ENCODE measurements at places on chromosomes 11 and 22.
A peak's percentile ranks its signal among the peaks of the same experiment; 100 is the strongest.

DNA sequence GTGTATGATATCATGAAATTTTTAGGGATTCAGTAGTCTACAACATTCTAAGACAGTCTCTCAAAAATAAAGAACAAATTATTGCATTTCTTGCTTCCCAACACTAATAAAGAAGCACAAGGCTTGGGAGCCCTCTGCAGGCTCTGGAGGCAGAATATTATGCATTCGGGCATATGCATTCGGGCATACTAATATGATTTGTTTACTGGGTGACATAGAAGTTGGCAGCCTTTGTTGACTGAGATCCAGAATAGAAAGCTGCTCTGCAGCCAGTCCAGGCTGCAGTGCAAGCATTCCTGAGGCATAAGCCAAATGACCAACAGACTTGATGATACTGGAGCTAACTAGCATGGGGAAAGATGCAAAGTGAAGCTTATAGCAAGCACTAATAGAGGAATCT is 945.5 kb downstream of the OPCML start:
- DNase-seq, result no peak

GRCh38 chr11:93051186-93051585 is 81.7 kb downstream of the MTNR1B start:
- DNase-seq, result no peak

GRCh38 chr22:23149743-23150238 is 4.5 kb downstream of the RAB36 start:
- DNase-seq, result no peak

DNA sequence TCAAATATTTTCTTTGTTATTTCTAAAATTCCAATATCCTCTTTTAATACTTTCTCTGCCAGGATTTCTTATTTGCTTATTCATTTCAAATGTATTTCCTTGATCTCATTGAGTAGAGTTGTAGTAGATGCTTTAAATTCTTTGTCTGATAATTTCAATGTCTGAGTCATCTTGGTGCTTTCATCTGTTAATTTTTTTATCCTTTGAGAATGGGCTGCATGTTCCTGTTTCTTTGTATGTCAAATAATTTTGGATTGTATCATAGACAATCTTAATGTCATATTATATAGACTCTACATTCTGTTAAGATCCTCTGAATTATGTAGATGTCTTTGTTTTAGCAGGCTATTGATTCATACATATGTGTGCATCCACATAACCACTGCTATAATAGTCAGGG is 57.5 kb downstream of the MYEOV start:
- peak; percentile 47 for DNase-seq

DNA sequence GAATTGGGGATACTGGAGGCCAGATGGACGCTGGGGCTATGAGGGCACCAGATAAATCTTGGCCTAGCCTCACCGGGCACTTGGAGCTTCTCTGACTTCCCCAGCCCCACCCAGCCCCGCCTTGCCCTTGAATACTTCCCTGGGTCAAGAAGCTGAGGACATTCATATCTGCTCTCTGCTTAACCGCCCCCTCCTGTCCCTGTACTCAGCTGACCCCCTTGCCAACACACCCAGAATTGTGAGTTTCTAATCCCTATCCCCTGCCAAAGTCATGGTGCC is 22.0 kb downstream of the FADS3 start:
- no peak for DNase-seq

DNA sequence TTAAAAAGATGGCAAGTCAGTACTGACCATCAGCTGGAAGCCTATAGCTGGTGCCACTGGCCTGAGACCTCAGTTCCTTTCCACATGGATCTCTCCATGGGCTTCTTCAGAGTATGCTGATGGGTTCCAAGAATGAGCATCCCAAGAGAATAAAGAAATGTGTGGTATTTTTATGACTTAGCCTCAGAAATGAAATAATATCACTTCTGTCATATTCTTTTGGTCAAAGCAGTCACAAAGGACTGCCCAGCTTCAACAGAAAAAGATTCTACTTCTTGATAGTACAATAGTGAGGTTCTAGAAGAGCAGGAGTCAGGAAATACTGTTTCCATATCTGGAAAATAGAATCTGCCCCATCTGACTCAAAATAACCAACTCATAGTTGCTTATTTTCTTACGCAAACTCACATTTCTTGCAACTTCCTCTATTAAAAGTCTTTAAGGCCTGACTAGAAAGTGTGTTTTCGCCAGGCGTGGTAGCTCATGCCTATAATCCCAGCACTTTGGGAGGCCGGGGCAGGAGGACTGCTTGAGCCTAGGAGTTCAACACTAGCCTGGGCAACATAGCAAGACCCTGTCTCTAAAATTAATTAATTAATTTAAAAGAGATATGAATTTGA is 116.9 kb downstream of the SIK3 start:
- DNase-seq, result no peak

GRCh38 chr22:22097727-22098228 is 115.2 kb upstream of the TOP3B start:
- DNase-seq, result no peak

- no peak for DNase-seq
Measured at GRCh38 chr11:32895471-32895870, 2.9 kb downstream of the QSER1 start.

- DNase-seq, result no peak
Measured at GRCh38 chr22:37148742-37149665, 712 bp downstream of the IL2RB start.

GRCh38 chr22:24302591-24302990 is 32.0 kb downstream of the SPECC1L start:
- DNase-seq, result no peak

GRCh38 chr11:65448418-65449105 is 26.0 kb downstream of the NEAT1 start:
- DNase-seq, result no peak

DNA sequence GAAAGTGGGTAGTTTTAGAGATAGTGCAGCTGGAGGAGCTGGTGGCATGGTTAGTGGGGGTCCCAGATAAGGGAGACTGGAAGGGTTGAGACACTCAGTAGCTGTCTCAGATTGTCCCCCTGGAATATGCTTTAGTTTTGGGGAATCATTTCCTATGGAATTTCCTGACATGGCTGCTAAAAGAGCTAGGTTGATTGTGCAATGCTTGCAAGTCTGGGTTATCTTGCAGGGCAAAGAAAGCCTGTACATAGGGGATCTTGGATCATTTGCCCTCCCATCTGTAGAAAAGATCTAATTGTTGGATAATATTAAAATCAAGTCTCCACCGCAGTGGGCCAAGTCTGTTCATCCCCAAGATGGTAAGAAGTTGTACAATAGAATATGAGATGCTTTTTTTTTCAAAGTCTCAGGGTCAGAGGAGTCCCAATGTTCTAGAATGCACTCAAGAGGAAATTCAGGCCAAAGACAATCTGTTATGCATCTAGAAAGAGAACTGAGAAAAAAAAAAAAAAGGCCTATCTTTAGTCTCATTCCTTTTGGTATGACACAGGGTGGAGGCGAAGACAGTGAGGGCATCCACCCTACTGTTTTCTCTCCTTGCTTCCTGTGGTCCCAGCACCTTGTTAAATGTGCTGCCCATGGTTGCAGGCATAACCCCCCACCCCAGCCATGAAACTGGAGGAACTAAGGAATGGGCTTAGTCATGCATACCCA is 20.2 kb downstream of the MS4A6E start:
- no peak for DNase-seq

DNA sequence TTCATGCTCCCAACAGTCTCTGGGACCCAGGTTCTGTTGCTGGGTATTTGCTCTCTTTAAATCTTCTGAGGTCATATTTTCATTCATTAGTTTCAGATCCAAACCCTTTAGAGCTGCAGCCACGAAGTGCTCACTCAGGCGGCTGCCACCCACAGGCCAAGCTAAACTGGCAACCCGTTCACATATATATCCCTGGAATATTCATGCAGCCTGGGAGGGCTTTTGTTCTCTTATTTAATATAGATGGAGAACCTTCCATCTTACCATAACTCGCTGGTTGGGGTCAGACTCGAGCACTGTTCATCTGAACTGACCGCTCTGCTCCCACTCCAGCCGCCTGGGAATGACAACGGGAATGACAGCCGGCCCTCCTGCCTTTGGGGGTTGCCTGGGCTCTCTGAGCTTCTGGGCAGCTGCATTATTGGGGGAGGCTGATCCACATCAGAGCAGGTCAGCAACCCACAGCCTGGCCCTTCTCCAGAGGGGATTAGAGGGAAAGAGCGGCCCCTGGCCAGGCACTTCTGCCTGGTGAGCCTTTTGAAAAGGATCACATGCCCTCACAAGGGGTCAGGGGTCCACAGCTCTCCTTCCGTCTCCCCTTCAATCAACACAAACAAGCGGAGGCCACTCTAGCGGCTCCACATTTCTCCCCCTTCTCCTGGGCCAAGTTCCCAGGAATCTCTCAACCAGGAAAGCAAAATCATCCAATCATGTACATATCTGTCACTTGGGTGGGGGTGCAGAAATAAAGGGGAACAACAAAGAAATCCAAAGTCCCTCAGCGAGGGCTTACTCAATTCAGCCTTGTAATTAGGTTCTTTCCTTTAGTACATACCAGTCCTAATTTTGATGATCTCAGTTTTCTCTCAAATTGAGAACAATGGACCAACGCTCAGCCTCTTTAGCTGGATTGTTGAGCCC is 11.8 kb downstream of the TMEM184B start:
- no peak for DNase-seq

DNA sequence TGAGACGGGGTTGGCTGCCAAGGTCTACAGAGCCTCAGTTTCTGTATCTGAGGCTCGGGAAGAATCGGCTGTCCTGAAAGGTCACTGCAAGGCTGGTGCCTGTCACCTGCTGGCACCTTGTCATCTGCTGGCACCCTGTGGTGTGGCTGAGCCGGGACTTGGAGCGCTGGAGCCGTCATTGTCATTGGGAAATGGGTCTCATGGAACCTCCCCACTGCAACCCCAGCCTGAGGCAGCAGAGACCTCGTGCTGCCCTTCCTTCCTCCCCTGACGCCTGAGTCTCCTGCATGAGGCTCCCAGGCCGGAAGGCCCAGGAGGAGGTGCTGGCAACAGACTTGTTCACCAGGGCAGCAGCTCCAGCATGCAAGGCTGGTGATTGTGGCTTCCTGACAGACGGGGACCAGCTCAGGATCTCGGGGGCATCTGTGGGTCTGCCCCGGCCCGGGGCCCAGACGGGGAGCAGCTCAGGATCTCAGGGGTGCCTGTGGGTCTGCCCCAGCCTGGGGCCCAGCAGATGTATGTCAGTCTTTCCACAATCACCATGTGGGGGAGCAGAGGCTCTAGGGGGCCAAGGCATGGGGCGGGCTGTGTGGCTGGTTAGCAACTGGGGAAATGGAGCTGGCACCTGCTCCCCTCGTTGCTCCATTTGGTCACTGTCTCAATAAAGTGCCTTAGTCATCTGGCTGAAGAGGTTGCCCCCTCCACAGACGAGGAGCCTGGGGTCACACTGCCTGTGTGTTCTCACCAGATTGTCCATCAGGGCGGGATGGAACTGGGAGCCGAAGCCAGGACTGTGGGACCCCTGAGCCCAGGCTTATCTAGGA is 668.7 kb downstream of the BRD1 start:
- DNase-seq, result no peak

All from BJ (cell line).